Ecto neural progenitor cell (in vitro differentiated cells): ENCODE measurements at places on chromosomes 4 and X.

DNA sequence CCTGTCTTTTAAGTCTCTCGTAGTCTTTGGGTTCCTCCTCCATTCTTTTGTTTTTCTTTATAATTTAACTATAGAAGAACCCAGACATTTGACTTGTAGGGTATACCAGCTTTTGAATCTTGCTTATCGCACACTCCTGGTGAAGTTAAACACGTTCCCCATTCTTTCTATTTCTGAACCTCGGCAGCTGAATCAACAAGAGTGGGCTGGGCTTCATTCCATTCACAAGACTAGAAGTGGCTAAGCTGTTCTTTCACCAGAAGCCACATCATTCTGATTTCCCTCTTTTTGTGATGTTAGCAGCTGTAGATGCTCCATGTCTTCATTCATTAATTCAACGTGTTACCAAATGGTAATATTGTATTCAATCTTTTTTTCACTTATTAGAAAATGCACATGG is 167.9 kb downstream of the CORIN start:
- no peak for DNase-seq

DNA sequence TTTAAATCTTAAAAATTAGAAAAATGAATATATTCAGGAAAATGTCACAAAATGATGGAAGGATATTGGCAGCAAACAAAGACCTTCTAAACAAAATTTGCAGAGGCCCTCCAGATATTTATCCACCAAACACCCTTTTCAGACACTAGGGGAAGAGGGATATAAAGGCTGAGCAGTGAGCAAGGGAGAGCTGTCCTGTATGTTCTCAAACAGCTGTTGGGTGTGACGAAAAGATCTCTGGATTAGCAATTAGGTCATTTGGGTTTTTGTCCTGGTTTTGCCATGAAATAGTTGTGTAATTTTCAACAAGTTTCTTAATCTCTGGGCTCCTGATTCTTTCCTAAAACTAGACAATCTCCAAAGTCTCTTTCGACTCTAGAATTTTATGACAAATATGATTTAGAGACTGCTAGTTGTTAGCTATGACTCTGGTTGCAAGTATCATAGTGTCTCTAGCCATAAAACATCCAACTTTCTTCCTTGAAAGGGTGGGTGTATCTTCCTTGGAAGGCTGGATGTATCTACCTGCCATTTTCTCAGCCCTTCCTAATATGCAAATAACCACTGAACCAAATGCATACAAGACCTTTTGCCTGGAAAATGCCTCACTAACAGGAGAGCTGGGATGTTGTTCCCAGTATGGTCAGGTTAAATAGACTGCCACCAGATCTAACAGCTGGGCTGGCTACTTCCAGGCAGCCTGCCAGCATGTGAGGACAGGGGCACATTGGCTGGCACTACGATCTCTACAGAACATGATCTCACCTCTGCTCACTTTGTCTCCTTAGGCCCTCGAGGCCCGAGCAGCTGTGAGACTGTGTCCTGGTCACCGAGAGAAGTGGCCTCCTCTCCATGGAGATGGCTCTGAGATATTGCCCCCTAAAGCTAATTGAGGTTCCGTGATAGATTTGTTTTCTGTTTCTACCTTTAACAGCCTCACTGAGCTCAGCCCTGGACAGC is 225.5 kb upstream of the JADE1 start:
- no peak for DNase-seq

- no peak for DNase-seq
Observed at GRCh38 chrX:16018291-16018690, 105.1 kb upstream of the GRPR start.

- DNase-seq: no peak
Observed at GRCh38 chr4:162912482-162912881, 254.2 kb downstream of the NAF1 start.

GRCh38 chrX:123013141-123013540 is 170.9 kb upstream of the GRIA3 start:
- DNase-seq: no peak

DNA sequence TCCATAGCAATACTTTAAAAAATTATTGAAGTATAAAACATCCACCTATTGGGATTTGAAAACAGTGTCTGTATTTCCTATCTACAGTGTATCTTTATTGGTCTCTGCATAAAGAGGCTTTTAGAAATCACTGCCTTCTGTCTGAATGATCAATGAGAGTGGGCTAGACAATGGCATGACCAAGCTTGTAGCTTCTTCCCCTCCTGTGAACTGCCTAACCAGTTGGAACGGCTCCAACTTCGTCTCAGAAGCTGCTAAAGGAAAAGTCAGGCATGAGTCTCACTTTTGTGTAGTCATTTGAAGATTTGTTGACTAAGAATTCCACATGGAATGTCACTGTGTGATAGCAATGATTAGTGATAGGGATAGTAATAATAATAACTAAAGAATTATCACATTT is 64.2 kb downstream of the INTS12 start:
- DNase-seq: no peak

GRCh38 chr4:85476381-85476780 is 1.4 kb downstream of the ARHGAP24 start:
- no peak for DNase-seq

DNA sequence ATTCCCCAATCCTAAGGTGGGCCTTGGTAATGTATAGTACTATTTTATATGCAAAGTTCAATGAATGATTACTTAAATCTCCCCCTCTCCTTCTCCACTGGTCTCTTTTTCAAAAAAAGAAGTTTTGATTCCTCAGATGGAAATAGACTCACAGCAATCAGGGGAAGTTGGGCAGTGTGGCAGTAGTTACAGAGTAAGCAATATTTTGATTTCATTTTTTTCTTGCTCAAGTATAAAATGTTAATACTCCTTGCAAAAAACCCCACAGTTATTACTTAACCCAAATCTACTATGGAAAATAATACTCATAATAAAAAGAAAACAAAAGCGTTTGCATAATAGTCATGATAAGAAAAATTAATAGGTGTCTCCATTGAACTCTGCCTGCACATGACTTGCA is 56.9 kb upstream of the CXCL8 start:
- no peak for DNase-seq

DNA sequence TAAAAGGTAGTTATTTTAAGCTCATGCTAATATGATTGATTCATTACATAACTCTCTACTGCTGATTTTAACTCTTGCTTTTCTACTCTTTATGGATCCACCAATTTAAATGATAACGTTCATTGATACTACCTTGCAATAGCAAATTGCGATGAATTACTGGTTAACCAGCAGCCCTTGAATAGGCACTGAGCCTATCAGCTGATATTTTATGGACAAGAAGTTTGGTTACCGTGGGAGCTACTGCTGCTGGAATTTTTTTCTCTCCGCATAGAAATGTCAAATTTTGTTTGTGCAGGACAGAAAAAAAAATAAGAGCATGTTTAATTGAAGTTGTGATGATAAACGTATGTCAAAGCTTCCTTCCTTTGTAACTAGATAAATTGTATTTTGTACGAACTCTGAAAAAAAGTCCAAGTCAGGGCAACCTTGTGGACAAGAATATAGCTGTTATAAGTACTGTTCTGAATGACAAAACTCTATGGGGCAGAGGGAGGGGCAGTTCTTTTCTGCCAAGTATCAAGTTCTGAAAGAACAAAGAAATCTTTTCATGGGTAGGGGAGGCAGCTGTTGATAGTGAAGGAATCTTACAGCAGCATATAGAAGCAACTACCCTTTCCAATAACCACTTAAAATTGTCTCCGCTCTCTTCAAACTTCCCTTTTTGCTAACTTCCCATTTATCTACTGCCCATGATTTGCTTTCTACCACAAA is 434.9 kb upstream of the PABPC4L start:
- no peak for DNase-seq

GRCh38 chrX:40844471-40844870 is 109.1 kb upstream of the MED14 start:
- DNase-seq: no peak

DNA sequence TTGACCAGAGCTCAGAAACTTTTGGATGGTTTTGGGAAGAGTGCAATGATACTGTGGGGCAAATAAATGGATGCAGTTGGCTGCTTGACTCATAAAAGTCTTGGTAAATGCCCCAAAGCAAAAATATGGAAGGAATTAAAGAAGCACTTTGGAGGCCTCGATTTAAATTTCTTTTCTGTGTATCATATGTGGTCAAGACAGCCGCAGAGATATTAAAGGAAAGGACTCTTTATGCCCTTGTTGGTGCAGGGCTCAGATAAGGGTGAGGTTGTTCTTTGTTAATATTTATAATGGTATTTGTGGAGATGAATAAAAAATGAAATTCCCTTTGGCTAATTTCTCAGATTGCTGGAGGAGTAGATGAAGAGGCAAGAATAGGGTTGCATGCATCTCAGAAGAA is 90.2 kb downstream of the NHS start:
- no peak for DNase-seq

- no peak for DNase-seq
Observed at GRCh38 chrX:53347948-53348347, 66.6 kb upstream of the IQSEC2 start.

DNA sequence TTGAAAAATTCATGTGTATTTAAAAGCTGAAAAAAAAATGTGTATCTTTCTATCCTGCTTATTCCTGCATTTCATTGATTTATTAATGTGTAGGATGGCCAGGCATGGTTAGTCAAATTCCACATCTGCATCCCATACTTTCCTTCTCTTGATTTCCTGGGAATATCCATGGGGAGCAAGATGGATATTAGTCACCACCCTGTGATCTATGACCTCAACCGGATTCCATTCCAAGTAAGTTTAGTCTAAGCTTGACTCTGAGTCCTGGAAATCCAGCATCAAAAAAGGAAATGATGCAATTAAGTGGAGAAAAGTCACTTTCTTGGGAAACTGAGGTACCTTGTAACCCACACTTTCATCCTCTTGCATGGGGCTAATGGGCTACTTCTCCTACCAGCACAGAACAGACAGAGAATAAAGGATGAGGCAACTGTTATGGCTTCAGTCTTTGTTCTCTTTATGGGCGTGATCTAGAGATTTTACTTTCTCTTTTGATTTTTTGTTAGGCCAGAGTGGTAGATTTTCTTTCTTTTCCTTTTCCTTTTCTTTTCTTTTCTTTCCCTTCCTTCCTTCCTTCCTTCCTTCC is 17.1 kb upstream of the BEX4 start:
- no peak for DNase-seq

DNA sequence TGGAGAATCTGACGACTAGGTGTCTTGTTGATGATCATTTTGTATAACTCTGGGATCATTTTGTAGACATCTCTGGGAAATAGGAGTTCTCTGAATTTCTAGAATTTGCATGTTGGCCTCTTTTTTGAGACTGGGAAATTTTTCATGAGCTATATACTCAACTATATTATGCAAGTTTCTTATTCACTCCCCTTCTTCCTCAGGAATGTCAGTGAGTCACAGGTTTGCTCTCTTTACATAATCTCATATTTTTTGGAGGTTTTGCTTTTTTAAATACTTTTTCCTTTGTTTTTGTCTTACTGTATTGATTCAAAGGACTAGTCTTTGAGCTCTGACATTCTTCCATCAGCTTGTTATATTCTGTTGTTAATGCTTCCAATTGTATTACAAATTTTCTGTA is 1324.2 kb downstream of the TECRL start:
- no peak for DNase-seq

- no peak for DNase-seq
Observed at GRCh38 chrX:96820935-96821334, 62.8 kb upstream of the RPA4 start.

- no peak for DNase-seq
Observed at GRCh38 chr4:139844459-139845036, 178.9 kb downstream of the MGST2 start.

- DNase-seq: no peak
Observed at GRCh38 chr4:168528131-168528949, 31.5 kb downstream of the PALLD start.

DNA sequence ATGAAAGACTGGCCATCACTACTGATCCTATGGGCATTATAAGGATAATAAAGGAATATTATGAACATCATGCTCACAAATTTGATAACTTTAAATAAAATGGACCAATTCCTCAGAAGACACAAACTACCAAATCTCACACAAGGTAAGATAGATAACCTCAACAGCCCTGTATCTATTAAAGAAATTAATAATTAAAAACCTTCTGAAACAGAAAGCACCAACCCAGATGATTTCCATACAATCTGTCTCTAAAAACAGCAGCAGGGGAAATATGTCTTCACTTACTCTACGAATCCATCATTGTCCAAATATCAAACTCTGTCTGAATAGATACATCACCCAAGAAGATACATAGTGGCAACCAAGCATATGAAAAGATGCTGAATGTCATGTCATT is 55.2 kb downstream of the LCORL start:
- DNase-seq: no peak

- no peak for DNase-seq
Observed at GRCh38 chr4:14180983-14181601, 553.6 kb upstream of the BOD1L1 start.

DNA sequence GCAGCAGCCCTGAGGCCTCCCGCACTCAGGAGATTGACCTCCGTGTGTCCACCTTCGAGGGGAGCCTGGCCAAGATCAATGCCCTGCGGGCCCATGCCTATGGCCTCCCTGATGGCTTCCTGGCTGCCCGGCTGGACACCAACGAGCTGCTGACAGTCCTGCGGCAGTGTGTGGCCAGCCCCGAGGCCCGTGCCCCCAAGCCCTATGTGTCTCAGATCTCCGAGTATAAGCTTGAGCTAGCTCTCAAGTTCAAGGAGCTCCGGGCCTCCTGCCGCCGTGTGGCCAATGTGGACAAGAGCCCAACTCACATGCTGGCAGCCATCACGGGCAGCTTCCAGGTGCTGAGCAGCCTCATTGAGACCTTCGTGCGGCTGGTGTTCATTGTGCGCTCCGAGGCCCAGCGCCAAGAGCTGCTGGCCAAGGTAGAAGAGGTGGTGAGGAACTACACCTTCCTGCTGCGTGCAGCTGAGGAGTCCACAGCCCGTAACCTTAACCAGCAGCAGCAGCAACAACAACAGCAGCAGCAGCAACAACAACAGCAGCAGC is 25.5 kb upstream of the PRPS1 start:
- DNase-seq: no peak

DNA sequence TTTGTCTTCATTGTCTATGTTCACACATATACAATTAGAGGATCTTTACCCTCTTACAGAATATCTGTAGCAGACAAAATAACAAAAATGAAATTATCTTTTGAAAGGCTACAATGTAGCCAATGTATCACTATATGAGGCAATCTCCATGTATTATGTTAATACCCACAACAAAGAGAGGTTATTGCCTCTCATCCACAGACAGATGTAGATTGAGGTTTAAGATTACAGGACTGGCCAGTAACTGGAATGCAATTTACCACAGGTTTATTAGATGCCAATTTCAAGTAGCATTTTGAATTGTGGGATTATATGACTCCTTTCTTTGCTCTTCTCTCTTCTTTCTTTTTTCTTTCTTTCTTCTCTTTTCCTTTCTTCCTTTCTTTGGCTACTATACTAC is 242.6 kb downstream of the ANKRD50 start:
- no peak for DNase-seq

DNA sequence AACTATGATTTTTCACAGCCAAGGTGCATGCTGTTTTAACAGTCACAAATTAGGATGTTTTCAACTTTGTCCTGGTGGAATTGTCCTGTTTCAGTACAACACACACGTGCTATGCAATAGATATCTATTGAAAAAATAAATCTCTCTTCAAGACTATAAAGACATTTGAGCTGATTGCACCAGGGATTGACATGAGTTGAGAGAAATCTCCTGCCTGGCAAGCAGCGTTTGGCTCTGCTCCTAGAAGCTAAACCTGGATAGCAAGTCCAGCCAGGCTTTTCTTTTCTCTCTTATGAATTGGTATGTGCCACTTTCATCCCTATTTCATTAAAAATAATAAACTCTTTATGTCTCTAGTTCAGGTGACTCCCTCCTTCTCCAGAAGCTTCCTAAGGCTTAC is 16.6 kb upstream of the NPNT start:
- no peak for DNase-seq

GRCh38 chr4:173699841-173700475 is 169.9 kb upstream of the HAND2 start:
- DNase-seq: no peak
